ENCODE measurements at places on chromosomes 11 and 22.

DNA sequence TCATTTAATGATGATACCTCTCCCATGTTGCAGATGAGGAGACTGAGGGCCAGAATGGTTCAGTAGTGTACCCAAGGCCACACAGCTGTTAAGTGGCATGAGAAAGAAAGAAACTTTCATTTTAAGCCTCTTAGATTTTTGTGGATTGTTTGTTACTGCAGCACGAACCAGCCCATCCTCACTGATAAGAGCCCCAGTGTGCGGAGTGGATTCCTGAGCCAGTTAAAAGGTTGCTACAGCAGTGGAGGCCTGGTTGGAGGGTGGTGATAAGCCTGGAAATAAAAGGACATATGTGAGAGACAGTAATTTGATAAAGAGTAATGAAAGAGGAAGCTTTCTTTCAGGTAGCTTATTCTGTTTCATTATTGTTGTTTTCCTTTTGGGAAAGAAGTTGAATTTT, 89.0 kb downstream of the ATXN10 start:
- DNase-seq = no peak

DNA sequence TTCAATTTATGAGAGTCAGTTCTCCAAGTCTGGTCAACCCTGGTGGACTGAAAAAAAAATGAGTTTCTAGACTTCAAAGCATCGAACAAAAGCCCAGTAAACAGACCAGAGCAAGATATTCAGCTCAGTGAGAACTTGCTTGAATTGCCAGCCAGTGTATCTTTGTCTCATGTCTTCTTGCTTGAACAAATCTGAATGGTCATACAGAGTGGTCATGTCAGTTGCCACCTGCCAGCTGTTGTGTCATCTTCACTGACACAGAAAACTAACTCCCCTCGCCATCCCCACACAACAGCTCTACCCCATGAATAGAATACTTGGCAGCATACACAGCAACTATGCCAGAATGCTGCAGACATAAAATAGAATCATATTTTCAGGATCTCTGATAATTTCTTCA, 27.5 kb upstream of the CALCB start:
- no peak for DNase-seq

- no peak for DNase-seq
Measured at GRCh38 chr11:17036666-17037658, 22.7 kb upstream of the PLEKHA7 start.

DNA sequence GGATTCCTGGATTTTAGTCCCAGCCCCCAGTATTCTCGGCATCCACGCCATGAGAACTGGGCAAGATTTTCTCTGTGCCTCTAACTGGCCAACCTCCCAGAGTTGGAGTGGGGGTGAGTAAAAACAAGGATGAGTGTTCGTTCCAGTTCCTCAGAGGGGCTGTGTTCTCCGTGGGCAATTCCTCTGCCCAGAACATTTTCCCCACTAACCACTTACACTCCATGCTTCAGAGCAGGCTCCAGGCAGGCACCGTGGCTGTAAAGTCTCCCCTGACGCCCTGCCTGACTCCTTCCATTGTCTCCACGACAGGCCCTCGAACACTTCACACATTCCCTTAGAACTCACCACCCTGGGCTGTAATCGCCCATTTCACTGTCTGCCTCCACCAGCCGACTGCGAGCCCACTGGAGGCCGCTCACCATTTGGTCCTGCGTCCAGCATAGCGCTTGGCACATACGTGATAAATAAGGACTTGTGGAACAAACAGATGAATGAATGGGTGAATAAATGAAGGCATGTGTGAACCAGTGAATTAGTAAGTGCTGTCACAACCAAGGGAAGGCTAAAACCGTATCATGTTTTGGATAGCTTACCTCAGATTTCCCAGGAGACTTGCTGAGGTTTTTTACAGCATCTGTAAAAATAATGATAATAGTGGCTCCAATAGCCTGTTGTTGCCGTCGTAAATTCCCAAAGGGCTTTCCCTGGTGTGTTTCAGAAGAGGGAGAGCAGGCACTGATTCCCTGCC, 6.1 kb downstream of the APLNR start:
- no peak for DNase-seq

DNA sequence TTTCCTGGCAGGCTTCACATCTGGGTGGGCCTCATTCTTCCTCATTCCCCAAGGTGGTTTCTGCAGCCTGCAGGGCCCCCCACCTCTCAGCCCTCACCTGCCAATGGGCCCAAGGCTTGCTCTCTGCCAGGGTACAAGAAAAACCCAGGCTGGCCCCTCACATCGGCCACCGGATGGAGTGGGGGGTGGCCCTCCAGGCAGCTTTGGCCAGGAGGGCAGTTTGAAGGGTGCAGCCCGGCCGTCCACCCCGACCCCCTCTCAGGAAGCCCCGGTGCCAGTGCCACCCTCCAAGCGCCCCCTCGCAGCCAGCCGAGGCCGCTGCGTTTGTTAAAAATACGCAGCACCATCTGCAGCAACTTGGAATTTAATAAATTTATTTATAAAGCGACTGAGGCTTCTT, 196.7 kb downstream of the CTTN start:
- DNase-seq = no peak

DNA sequence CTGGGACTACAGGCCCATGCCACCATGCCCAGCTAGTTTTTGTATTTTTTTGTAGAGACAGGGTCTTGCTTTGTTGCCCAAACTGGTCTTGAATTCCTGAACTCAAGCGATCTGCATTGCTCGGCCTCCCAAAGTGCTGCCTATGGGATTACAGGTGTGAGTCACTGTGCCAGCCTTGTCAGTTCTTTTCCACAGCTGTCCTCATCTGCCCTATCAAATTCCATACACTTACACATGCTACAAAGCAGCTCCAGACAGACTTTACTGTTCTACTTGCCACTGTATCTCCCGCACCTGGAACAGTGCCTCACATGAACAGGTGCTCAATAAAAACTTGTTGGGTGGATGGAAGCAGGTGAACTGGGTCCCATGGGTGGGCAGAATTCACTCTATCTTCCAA, 8.2 kb downstream of the STX5 start:
- no peak for DNase-seq

DNA sequence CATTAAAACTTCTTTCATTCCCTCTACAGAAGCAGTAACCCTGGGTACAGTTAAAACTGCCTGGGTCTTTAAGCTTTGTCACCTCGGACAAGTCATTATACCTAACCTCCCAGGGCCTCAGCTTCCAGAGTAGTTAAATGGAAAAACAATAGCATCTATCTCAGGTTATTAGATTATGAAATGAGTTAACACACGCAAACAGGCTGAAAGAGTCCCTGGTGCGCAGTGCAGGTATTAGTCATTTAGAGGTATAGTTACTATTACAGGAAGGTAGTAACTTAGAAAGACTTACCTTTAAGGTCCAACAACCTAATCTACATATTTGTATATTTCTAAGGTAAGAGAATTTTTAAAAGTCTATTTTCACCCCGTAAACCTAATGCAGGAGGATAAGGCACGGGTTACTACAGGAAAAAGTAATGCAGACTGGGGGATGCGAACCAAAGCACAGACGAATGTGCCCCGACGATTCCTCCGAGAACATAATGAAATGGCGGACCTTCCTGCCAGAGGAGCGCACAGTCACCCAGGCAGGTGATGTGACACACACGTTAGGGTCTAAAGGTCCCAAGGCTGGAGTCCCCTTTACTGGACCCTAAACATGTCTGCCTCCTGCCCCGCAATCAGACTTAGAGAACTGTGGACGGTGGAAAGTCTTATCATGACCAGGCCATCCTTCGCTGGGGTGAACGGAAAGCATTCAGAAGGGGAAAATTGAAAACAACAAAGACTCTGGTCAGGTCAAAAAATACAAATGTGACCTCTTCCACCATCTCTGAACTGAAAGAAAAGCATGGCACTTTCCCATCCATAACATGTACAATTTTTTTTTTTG, 1.3 kb downstream of the NAP1L4 start:
- no peak for DNase-seq

- no peak for DNase-seq
Measured at GRCh38 chr11:91470656-91471055, 754.0 kb upstream of the FAT3 start.

GRCh38 chr11:128527046-128527445, 60.3 kb downstream of the ETS1 start:
- DNase-seq = no peak

- no peak for DNase-seq
Measured at GRCh38 chr11:66881451-66881835, 24.6 kb downstream of the LRFN4 start.

Data from stimulated activated CD8-positive, alpha-beta memory T cell treated with anti-CD3 and anti-CD28 coated beads, Interleukin-4, amount 100 ng/mL, for 24 hours (primary cell).